Spleen (tissue), 13 donors: ENCODE measurements at places on chromosomes 7 and 10.

DNA sequence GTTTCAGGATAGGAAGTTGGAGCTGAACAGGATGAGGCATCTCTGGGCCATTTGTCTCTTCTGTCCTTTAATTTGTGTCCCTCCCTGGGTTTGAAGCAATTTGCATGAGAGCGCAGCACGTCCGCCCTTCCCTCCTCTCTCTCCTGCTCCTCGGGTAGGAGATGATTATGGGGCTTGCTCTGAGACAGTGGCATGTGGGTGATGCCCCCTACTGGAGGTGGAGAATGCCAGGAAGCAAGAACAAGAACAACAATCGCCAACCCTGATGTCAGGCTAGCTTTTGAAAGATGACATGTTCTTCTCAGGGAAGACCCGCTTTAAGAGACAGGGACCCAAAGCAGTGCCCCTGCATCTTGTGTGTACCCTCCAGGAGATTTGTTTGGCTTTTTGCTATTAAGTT, 63.9 kb upstream of the LOXL4 start:
- H3K27me3 ChIP-seq, result no peaks in the 10 kb centered on the region
- H3K36me3 ChIP-seq, result no peaks in the 10 kb centered on the region
- no peak overlapping the region for H3K4me3 ChIP-seq
- H3K4me1 ChIP-seq, result no peaks in the 10 kb centered on the region

- no peaks in the 10 kb centered on the region for H3K27me3 ChIP-seq
- H3K27ac ChIP-seq, result no peak overlapping the region
- H3K36me3 ChIP-seq, result no peaks in the 10 kb centered on the region
- no peak overlapping the region for H3K4me3 ChIP-seq
Observed at GRCh38 chr10:62939698-62940097, 123.5 kb upstream of the EGR2 start.

DNA sequence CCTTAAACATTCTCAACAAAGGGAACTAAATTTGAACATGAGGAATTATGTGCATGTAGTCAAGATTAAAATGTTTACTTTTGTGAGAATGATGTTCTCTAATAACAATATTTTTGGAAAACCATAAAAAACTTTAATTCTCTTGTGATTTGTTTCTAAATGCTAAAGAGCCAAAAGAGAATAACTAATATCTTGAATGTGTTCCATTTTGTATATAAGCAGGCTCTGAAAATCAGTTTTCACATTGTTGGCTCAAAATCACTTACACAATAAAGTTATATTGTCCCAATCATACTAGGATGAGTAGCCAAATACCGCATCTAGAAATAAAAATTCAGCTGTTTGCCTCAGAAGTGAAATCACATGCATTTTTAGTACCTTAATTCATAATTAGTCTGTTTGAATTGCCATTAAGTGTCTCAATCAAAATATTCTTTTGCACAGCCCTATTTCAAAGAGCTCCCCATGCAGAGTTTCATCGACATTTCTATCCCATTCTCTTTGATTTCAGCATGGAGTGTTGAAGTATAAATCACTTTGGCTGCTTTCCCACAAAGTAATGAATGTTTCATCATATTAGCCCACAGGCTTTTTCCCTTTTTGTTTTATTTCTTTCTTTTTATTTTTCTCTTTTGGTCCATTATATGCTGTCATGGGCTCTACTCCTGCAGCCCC, 420.3 kb upstream of the POM121L12 start:
- H3K36me3 ChIP-seq, result no peaks in the 10 kb centered on the region
- H3K4me1 ChIP-seq, result no peaks in the 10 kb centered on the region
- H3K27ac ChIP-seq, result no peak overlapping the region
- no peak overlapping the region for H3K4me3 ChIP-seq
- no peak for DNase-seq

DNA sequence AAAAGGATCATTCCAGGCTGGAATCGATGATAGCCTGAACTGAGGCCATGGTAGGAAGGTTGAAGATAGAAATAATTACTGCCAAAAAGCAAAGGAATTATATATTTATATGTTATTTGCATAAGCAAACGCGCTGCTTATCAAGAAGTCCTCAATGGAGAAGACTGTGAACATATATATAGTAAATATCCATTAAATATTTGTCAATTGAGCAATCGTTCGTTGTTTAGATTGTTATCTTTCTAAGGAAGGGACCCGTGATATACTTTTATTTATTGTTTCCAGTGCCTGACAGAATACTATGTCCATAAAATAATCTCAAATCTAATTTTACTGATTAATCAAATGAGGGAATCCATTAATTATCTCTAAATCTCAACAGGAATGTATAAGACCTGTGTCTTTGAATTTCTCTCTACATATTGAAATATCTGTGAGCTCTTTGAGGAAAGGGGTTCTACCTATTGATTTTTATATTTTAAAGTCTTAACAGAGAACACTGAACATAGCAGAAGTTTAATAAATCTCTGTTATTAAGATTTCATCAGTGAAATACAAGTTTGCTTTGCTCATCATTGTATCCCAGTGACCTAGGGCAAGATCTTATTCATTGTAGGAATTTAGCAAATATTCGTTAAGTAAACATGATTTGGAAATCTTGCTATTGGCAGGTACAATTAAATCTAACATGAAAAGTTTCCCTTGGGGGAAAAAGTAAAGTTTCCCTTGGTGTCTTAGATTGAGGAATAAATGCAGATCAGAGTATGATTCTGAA, 12.0 kb upstream of the HERC4 start:
- no peak for DNase-seq
- H3K4me1 ChIP-seq, result no peaks in the 10 kb centered on the region
- no peaks in the 10 kb centered on the region for H3K27me3 ChIP-seq
- no peaks in the 10 kb centered on the region for H3K36me3 ChIP-seq
- H3K27ac ChIP-seq, result no peak overlapping the region
- no peak overlapping the region for H3K4me3 ChIP-seq

DNA sequence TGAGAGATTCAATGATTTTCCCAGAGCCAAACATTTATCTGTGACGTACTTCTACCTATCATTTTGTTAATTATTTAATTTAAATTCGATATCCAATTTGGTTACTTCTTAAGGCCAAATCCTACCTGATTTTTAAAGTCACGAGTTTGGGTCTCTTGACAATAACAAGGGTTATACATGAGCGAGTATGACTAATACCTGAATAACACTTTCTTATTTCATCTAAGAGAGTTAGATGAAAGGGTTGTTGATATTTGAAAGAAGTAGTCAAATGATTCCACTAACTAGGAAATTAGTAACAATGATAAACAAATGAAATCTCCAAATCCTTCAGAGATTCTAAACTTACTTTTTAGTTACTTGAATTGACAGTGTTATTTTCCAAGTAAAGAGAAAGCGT, 1086.9 kb downstream of the XPNPEP1 start:
- H3K27ac ChIP-seq, result no peak overlapping the region
- no peaks in the 10 kb centered on the region for H3K4me1 ChIP-seq
- no peaks in the 10 kb centered on the region for H3K36me3 ChIP-seq
- H3K4me3 ChIP-seq, result no peak overlapping the region
- DNase-seq, result no peak
- no peaks in the 10 kb centered on the region for H3K27me3 ChIP-seq

DNA sequence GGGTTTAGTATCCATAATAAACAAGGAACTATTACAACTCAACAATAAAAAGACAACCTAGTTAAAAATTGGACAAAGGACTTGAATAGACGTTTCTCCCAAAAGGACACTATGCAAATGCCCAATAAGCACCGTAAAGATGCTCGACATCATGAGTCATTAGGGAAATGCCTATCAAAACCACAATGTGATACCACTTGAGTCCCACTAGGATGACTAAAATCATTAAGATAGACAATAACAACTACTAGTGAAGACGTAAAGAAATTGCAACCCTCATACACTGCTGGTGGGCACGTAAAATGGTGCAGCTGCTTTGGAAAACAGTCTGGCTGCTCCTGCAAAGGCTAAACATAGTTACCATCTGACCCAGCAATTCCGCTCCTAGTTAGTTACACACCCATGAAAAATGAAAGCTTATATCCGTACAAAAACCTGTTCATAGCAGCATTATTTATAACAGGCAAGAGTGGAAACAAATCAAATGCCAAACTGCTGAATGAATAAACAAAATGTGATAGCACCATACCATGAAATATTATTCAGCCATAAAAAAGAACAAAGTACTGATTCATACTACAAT, 17.3 kb downstream of the CCDC3 start:
- DNase-seq, result no peak
- no peak overlapping the region for H3K27ac ChIP-seq
- no peaks in the 10 kb centered on the region for H3K4me1 ChIP-seq
- no peaks in the 10 kb centered on the region for H3K27me3 ChIP-seq

- peaks cover 41% of the 10 kb centered on the region for H3K4me1 ChIP-seq
- H3K36me3 ChIP-seq, result no peaks in the 10 kb centered on the region
- no peaks in the 10 kb centered on the region for H3K27me3 ChIP-seq
- no peak overlapping the region for H3K27ac ChIP-seq
- peak; percentile 65 for DNase-seq
- no peak overlapping the region for H3K4me3 ChIP-seq
Observed at GRCh38 chr7:157558516-157558874, 221.7 kb downstream of the DNAJB6 start.

DNA sequence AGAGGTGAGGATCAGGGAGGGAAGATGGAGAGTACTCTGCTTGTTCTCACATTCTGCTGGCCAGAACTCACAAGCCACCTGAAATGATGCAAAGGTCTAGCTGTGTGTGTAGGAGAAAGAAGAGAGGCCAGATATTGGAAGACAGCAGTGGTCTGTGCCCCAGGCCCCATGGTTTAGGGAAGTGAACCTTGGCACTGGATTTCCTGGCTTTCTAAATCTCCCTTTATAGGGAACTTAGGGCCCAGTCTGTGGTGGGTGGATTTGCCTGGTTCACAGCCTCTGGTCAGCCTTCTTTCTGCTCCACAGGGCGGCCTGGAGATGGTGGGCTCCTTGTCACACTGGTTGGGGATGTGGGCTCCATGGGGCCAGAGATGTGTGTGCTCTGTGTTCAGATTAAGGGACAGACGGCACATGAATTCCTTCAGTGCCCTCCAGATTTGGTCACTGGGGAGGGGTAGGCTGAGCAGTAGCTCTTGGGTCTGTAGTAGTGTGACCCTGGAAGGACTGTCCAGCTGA, 9.5 kb upstream of the SH2D4B start:
- H3K4me1 ChIP-seq, result peaks cover 62% of the 10 kb centered on the region
- no peak overlapping the region for H3K4me3 ChIP-seq
- no peak overlapping the region for H3K27ac ChIP-seq

DNA sequence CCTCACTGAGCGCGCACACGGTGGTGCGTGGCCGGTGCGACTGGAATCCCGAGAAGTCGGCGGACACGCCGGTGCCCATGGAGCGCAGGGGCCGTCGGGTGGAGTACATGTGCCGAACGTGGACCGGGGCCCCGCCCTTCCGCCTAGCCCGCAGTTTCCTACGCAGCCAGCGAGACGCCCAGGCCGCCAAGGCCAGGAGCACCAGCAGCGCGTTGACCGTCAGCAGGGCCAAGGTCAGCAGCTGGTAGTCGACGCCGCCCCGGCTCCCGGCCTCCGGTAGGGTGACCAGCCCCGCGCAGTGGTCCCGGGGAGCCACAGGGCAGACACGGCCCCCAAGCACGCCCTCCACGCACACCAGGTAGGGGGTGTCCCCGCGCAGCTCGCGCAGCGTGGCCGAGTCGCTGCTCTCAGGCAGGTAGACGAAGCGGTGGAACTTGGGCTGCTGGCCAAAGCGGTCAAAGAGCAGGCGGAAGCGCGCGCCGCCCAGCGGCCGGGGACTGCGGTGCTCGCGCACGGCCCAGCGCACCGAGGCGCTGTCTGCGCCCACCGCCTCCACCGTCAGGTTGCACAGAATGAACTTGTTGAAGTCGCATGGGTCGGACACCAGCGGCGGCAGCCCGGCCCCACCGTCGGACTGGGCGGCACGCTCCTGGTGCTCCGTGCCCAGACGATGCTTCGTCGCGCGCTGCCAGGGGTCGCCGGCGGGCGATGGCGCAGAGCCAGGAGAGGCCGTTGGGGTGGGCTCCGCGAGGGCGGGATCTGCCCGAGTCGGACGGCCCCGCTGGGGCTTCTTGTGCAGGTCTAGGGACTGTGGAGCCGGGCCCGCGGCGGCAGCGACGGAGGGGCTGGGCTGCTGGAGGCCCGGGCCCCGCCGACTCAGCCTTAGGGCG, 2.2 kb downstream of the TRIL start:
- no peaks in the 10 kb centered on the region for H3K36me3 ChIP-seq
- H3K4me3 ChIP-seq, result peak overlapping the region; percentile 59
- DNase-seq, result peak; percentile 90

DNA sequence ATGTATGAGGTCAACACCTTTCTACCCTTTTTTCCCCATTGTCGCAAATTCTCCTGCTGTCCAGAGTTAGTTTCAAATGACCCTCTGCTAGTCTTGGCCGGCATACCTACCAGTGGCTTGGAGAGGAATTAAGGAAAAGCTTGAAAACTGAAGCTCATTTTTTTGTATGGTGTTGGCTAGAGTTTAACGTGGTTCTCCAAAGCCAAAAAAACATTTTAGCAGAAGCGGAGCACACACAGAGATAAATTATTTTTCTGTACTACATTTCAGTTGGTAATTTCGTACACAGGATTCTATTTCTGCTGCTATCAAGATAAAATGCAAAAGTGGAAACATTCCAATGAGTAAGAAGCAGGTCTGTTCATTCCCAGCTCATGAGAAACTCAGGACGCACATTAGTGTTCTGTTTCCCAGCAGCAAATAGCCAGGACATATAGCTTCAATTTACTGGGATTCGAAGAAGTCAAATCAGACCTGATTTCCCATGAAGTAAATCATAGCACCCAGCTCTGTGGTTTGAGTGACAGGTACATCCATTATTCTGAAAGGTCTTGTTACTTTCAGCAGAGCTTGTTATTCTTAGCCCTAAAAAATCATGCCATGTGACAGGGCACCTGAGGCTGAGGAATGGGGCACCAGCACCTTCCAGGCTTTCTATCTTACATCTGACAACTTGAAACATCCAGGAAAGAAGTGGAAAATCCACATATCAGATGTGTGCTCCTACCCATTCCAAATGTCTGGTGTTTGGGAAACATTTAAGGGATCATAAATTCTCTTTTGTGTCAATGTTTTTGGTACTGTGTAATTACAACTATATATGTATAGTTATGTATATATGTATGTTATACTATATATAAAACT, 215.9 kb upstream of the C7orf33 start:
- no peaks in the 10 kb centered on the region for H3K27me3 ChIP-seq
- no peaks in the 10 kb centered on the region for H3K36me3 ChIP-seq
- H3K4me3 ChIP-seq, result no peak overlapping the region
- no peak for DNase-seq
